ENCODE measurements at places on chromosomes 11 and 22. TPM values are rescaled to one million over a fixed set of nuclear protein-coding genes. Genes with fewer than 3 reads are reported as not detected.

DNA sequence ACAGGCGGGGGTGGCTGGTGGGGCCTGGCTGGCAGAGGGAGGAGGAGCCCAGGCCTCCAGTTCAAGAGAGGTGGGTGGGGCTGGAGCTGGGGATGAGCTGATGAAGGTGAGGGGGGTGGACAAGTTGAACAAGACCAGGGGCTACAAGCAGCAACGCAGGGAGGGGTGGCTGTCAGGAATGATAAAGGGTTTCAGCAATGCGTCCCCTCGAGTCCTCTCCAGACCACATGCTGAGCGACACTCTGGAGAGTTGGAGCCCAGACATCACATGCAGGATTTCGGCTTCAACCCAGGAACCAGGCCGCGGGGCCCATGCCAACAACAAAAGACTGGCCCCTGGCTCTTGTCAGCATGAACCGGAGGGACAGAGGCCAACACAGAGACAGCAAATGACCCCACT lies 480.3 kb downstream of the BRD1 start:
- no peak overlapping the region for H3K27ac ChIP-seq
- no peaks in the 10 kb centered on the region for H3K4me1 ChIP-seq
- no peak overlapping the region for H3K4me3 ChIP-seq

DNA sequence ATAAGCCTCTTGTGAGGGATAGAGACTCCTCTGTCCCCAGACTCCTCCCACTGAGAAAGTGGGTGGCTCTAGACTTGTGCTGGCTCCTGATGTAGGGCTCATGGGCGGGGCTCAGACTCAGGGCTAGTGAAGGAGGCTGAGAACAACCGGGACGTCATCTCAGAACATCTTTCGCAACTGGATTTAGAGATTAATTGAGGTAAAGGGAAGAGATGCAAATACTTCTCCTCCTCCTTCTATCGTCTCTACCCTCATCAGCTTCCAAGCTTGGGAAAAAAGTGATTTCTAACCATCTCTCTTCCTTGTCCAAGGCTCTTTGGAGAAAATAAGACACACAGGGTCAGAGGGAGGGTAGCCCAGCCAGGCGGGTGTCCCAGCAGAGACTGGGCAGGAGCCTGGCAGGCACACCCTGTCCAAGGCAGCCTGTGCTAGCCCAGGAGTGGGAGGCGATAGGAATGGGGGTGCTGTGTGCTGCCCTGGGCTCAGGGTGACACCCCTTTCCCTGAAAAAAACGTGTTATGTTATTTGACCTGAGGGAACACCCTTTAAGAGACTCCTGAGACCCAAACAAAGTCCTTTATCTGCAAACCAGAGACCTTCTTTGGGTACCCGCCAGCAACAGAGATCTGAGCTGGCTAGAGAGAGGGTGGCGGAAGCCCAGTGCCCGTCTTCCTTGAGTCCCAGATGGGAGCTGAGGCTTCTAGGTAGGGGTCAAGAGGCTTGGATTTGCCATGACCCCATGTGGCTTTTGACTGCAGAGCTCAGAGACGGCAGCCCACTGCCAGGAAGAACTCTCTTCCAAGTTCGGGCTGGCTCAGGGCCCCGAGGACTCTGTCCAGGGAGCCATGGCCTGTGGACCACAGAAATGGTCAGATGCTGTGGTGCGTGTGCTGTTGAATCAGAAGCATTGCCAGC lies 160.9 kb downstream of the ADAMTS15 start:
- H3K4me3 ChIP-seq, result no peak overlapping the region
- no peak overlapping the region for H3K27ac ChIP-seq
- peaks cover 2% of the 10 kb centered on the region for H3K27me3 ChIP-seq
- H3K36me3 ChIP-seq, result no peaks in the 10 kb centered on the region

The ROM1 gene
- total RNA-seq, result 3.3 TPM

The RIBC2 gene
- total RNA-seq, result 1.4 TPM

DNA sequence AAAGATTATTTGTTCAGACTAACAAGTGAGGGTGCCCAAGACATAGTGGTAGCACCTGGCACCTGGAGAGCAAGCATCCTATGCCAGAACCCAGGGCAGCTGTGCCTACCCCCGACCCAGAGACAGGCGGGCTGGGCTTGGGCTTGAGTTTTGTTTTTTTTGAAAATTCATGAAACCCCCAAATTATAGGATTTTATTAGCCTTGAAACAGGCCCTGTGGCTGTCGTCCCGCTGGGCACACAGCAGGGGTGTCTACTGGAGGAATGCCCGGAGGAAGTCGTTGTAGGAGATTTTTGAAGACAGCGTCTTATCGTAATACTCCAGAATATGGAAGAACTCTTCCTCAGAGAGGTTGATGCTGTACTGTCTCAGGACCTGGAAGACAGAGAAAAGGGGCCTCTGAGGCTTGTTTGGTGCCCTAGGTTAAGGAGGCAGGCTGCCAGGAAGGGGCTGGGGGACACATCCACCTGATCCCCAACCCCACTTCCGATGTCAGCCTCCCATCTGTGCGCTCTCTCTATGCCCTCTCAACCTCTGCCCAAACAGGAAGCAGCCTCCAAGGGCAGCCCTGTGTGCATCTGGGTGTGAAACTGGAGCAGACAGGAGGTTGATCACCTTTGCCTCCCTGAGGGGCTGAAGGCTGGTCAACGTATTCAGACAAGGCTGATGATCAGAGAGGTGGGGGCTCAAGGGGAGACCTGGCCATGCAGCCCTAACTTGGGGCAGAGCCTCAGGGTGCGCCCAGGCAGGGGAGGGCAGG lies 117.0 kb downstream of the MPPED1 start:
- H3K4me3 ChIP-seq, result no peak overlapping the region
- no peaks in the 10 kb centered on the region for H3K4me1 ChIP-seq
- no peak for DNase-seq

GRCh38 chr11:125083312-125084056 lies 20.4 kb downstream of the SLC37A2 start:
- DNase-seq, result no peak
- H3K27me3 ChIP-seq, result no peaks in the 10 kb centered on the region
- H3K4me1 ChIP-seq, result no peaks in the 10 kb centered on the region

GRCh38 chr11:132444911-132445310 lies 1074.5 kb downstream of the NTM start:
- H3K36me3 ChIP-seq, result no peaks in the 10 kb centered on the region
- no peaks in the 10 kb centered on the region for H3K27me3 ChIP-seq
- peaks cover 4% of the 10 kb centered on the region for H3K4me1 ChIP-seq
- no peak for DNase-seq
- no peak overlapping the region for H3K27ac ChIP-seq

DNA sequence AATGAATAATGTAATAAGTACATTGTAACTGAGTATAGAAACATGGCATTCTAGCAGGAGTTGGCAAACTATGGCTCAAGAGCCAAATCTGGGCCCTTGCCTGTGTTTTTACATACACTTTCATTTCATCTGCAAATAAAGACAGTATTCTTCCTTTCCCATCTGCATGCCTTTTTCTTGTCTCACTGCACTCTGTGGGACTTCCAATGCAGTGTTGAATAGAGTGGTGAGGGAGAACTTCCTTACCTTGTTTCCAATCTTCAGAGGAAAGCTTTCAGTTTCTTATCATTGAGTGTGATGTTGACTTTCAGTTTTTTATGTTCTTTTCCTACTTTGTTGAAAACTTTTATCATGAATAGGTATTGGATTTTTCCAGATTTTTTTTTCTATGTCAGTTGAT lies 82.1 kb downstream of the USP47 start:
- no peak overlapping the region for H3K4me3 ChIP-seq
- no peaks in the 10 kb centered on the region for H3K27me3 ChIP-seq
- peaks cover 5% of the 10 kb centered on the region for H3K36me3 ChIP-seq

- peaks cover 2% of the 10 kb centered on the region for H3K27me3 ChIP-seq
- no peak overlapping the region for H3K4me3 ChIP-seq
- H3K36me3 ChIP-seq, result no peaks in the 10 kb centered on the region
- DNase-seq, result no peak
- H3K27ac ChIP-seq, result no peak overlapping the region
Measured at GRCh38 chr22:30460147-30460546, 11.7 kb downstream of the SEC14L3 start.

DNA sequence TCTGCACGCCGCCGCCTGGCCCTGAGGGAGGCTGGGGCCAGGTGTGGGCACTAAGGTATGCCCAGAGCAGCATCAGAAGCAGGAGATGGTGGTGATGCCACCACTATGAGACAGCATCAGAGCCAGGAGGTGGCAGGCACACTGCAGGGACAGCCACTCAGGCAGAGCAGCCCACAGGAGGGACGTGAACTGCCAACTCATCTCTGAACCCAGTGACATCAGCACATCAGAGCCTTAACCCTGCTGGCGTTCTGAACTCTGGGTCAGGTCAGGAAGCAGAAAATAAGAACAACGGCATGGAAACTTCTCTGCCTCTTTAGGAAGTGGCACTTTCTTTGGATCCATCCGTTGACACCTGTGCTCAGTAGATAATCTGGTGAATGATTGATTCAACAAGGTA lies 14.7 kb upstream of the IFT27 start:
- no peak overlapping the region for H3K4me3 ChIP-seq
- H3K27ac ChIP-seq, result no peak overlapping the region
- no peak for DNase-seq
- H3K4me1 ChIP-seq, result no peaks in the 10 kb centered on the region
- no peaks in the 10 kb centered on the region for H3K36me3 ChIP-seq

DNA sequence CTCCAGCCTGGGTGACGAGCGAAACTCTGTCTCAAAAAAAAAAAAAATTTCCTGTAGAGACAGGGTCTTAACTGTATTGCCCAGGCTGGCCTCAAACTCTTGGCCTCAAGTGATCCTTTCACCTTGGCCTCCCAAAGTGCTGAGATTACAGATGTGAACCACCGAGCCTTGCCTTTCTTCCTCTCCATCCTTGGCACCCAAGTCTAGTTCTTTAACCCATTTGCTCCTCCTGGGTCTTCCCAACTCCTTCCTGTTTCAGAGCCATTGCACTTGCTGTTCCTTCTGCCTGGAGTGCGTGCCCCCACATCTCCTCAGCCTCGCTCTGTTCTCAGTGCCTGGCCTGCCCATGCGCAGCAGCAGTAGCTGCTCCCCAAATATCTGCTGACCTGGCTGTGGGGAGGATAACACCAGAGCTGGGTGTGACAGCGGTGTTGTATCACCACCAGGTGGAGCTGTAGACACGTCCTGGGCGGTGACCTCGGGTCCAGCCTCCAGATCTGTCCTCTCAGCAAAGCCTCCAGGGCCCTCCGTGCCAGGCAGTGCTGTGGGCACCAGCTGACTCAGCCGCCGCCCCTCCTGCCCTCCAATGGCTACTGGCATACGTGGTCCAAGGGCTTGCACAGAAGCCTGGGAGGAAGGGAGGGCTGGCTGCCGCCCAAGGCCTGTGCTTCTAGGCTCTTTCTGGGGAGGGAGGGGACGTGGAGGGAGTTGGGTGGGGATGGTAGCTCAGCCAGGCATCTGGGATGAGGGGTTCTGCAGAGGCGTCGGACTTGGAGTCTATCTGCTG lies 22.0 kb downstream of the TEF start:
- H3K4me3 ChIP-seq, result no peak overlapping the region
- H3K27me3 ChIP-seq, result no peaks in the 10 kb centered on the region
- H3K36me3 ChIP-seq, result peaks cover 6% of the 10 kb centered on the region
- H3K4me1 ChIP-seq, result peaks cover 30% of the 10 kb centered on the region
- H3K27ac ChIP-seq, result no peak overlapping the region

DNA sequence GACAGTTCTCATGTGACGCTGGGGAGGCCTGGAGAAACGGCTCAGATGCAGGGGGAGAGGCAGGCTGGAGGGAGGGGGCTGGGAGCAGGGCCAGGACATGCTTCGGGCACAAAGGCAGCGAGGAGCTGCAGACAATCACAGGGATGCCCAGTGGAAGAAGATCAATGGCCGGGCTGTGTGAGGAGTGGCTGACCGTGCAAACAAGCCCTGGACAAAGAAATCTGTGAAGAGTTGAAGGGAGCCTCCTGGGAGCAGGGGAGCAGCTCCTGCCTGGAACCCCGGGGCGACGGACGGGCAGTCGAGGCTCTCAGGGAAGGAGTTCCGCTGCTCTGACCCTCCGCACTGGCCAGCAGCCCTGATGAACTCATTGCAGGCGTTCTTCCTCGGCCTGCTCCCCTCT lies 126.7 kb upstream of the B3GAT1 start:
- peaks cover 30% of the 10 kb centered on the region for H3K27me3 ChIP-seq
- H3K27ac ChIP-seq, result no peak overlapping the region
- H3K4me1 ChIP-seq, result peaks cover 4% of the 10 kb centered on the region

The TXN2 gene
- 25.5 TPM for total RNA-seq

DNA sequence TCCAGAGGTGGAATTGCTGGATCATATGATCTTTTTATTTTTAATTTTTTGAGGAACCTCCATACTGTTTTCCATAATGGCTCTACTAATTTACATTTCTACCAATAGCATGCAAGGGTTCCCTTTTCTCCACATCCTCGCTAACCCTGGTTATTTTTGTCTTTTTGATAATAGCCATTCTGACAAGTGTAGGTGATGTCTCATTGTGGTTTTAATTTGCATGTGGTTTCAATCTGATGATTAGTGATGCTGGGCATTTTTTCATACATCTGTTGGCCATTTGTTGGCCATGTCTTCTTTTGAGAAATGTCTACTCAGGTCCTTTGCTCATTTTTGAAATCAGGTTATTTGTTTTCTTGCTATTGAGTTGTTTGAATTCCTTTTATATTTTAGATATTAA lies 15.4 kb upstream of the OR4D5 start:
- no peak overlapping the region for H3K4me3 ChIP-seq
- no peaks in the 10 kb centered on the region for H3K36me3 ChIP-seq
- H3K27ac ChIP-seq, result no peak overlapping the region
- no peak for DNase-seq
- H3K27me3 ChIP-seq, result no peaks in the 10 kb centered on the region
- H3K4me1 ChIP-seq, result no peaks in the 10 kb centered on the region

The C1QTNF5 gene
- total RNA-seq, result 34.9 TPM

- H3K27ac ChIP-seq, result no peak overlapping the region
- H3K36me3 ChIP-seq, result no peaks in the 10 kb centered on the region
- no peaks in the 10 kb centered on the region for H3K27me3 ChIP-seq
- H3K4me3 ChIP-seq, result no peak overlapping the region
- peaks cover 19% of the 10 kb centered on the region for H3K4me1 ChIP-seq
Measured at GRCh38 chr11:94678236-94678635, 89.9 kb upstream of the AMOTL1 start.

The OR51E2 gene
- 0.53 TPM for total RNA-seq

The ELFN2 gene
- 0.35 TPM for total RNA-seq

The IL18 gene
- total RNA-seq, result 0.31 TPM

The NCAM1 gene
- 87.0 TPM for total RNA-seq

DNA sequence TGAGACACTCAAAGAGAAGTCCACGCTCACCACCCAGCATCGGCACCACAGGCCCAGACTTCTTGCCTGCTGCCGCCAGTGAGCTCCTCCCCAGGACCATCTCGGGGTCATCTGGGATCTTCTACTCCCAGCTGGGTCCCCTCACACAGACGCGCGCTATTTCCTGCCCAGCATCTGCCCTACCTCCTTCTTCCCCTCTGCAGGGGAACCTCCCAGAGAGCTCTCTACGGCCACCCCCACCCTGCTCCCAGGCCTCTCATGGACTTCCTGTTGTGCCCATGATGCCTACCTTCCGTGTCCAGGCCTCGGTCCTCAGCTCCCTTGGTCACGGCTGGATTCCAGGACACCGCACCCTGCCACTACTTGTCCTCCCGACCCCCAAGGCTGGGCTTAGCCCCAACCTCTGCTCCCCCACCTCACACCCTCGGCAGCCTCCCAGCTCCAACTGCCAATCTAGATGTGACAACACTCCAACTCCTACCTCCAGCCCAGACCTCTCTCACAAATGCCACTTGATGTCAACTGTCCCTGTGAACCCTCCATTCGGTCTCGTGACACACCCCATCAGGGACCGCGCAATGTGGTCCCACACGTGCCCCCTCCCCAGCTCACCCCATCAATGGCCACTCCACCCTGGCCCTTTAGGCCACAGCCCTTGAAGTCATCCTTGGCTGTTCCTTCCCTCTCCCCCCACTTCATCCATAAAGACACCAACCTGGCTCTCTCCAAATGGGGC lies 45.3 kb downstream of the SGSM3 start:
- peaks cover 47% of the 10 kb centered on the region for H3K4me1 ChIP-seq
- DNase-seq, result no peak
- peaks cover 75% of the 10 kb centered on the region for H3K36me3 ChIP-seq
- no peak overlapping the region for H3K4me3 ChIP-seq
- H3K27ac ChIP-seq, result no peak overlapping the region
